Naive thymus-derived CD8-positive, alpha-beta T cell (primary cell): ENCODE measurements at places on chromosomes 2 and 18.

- no peak for DNase-seq
These were observed 121.4 kb downstream of the KIAA1328 start for GRCh38 chr18:36950282-36950681.

- no peak for DNase-seq
These were observed 39.2 kb downstream of the SCN1A start for GRCh38 chr2:166088634-166089033.

DNA sequence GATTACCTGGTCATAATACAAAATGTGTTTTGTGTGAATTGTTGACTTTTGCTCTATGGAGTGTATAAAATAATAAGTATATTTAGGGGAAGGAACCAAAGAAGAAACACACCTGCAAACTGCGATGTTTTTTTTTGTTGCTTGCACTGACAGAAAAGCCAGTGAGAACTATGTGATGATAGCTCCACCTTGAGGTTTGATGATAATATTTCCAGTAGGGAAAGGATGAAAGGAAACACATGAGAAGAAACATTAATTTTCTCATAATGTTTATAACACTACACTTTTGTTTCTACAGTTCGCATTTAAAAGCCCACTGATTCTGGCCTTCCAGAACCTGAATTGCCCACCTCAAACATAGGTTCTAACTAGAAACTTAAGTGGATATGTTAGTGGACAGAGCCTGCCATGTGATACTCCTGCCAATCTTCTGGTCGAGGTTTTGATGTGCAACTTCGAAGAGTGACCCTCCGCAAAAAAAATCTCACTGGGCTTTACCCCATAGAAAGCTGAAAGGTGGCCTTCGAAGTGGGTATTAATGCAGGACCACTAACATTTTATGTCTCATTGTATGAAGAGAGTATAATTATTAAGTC is 476.4 kb upstream of the SPHKAP start:
- DNase-seq = no peak

GRCh38 chr2:10184421-10184820 is 61.9 kb downstream of the RRM2 start:
- DNase-seq = no peak

DNA sequence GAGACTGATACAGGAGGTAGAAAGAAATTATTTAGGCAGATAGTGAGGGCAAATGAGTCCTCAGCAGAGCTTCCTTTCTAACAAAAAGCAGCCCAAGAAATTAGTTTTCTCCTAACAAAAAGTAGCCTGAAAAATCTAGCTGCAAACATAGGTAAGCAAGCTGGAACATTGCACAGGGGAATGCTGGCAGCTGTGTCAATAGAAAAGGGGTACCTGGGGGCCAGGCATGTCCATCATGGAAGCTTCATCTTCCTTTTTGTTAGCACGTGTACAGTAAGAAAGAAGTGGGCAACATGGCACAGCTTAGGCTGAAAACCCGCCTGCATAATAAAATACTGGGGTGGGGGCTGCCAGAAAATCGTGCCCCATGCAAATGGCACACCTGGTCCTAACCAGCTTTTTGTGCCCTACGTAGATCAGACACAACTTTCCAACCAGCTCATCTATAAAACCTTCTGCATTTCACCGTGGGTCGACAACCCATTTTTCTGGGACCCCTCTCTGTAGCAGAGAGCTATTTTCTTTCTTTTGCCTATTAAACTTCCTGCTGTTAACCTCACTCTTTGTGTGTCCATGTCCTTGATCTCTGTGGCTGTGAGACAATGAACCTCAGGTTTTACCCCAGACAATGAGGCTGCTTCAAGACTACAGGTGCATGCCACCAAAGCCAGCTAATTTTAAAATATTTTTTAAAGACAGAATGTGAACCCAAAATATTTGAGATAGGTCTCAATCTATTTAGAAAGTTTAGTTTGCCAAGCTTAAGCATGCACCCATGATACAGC is 6.6 kb upstream of the MTHFD2 start:
- no peak for DNase-seq

DNA sequence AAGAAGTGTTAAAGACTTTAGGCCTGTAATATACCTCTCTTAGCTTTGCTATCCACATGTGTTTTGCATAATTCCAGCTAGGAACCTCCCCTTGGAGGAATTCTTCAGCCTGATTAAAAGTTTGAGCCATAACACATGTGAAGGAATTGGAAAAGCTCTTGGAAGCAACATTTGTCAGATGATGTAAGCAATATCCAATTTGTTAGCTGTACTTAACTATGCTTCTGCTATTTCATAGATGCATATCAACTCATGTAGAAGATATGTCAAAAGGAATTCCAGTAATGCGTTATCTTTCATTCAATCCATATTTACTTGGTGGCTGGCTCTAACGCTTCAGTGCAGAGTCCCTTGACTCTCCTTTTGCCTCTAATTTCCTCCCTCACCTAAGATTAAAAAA is 46.2 kb downstream of the PKP4 start:
- no peak for DNase-seq

- DNase-seq = no peak
These were observed 59.9 kb downstream of the DYM start for GRCh38 chr18:49400398-49401072.

GRCh38 chr2:156077041-156077742 is 255.3 kb downstream of the NR4A2 start:
- no peak for DNase-seq

- no peak for DNase-seq
These were observed 450.1 kb downstream of the SLC4A3 start for GRCh38 chr2:220077488-220077887.

GRCh38 chr2:36702781-36703180 is 6.3 kb downstream of the VIT start:
- no peak for DNase-seq

DNA sequence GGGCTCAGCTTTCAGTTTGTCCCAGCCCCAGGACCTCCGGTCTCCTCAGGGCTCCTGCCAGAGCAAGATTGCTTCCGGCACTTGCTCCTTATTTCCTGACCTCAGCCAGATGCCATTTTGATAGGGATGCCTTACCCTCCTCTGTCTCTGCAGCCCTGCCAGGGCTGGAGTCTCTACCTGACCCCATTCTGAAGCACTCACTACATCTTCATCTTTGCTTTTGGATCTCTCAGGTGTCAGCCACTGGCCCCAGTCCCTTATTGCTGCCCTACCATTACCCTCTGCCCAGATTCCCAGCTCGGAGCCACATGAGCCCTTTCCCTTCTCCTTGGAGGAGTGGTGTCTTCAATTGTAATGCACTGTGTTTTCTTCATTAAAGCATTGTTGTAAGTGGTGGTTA is 17.1 kb downstream of the OSBPL6 start:
- DNase-seq = no peak

DNA sequence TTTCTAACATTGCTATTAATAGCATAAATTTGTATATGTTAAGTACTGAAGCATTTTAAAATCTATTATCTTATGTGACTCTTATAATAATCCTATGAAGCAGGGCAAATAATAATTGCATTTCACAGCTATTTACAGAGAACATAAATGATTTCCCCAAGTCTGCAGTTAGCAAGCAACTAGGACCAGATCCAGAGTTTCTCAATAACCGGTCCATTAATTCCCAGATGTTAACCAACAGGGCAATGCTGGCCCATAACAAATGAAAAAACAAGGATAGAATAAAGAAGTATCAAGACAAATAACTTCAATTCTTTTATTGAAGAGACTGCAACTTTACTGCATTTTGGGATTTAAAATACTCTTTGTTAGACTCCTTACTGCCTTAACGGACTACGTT is 91.7 kb upstream of the SPTBN1 start:
- DNase-seq = no peak

DNA sequence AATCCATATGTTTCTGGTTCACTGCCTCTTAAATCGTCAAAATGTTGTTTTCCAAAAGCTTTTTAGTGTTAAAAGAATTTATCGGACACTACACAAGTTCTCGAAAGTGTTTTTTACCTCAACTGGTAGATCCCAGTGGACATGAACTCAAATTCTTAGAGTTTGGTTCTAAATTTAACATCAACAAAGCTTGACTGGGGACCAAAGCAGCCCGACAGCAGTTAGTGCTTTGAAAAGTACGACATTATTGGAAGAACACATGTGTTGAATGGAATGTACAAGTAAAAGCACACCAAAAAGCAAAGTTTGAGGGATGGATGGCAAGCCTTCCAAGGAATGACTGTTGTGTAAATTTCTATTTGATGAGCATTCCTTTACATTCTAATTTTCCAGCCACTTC is 803.9 kb upstream of the POU3F3 start:
- DNase-seq = no peak

- DNase-seq = peak; percentile 42
These were observed 147.2 kb downstream of the DYSF start for GRCh38 chr2:71600555-71600954.

DNA sequence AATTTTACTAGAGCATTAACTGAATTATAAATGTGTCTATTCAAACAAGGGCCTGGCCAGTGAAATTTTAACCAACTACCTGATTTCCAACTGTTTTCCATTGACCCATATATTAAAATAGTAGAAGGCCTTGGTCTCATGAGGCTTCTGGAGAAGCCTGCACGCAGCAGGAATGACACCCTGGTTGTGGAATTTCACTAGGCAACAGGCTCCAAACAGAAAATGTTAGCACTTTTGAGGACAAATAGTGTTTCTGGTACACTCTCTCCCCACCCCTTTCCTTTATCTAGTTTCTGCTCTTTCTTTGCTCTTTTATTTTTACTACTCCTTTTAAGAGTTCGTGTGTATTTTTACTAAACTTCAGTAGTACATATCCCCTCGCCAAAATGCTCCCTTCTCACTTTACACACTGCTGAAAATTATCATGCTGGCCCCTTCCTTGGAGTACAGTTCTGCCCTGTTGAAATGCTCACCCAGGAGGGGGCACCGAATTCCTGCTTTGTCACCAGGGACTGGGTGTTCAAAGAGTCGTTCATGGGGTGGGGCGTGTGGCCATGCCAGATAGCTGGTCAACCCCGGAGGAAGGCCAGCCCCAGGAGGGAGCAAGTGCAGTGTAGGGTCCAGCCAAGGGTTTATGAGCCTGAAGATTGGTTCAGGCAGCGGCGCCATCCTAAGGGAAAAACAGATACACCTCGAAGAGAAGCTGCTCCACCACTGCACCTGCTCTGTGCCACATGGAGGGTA is 22.1 kb upstream of the COL6A3 start:
- no peak for DNase-seq

DNA sequence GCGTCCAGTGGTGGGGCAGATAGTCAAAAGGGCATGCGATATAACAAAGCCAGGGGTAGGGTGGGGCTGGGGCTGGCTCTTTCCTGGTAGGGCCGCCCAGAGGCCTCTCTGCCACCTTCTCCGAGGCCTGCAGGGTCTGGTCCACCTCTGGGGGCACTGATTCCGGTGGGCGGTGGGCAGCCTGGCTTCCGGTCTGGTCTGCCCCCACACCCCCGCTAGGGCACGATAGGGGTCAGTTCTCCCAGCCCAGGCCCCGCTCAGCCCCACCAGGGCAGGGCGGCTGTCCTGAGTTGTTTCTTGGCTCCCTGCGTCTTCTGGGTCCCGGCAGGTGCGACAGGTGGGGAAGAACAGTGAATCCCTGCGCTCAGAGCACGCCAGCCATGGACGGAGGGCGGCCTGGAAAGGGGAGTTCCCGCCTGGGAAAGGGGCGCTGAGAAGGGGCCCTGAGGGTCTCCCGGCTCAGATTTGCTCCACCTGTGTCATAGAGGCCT is 707 bp upstream of the ERFE start:
- no peak for DNase-seq

DNA sequence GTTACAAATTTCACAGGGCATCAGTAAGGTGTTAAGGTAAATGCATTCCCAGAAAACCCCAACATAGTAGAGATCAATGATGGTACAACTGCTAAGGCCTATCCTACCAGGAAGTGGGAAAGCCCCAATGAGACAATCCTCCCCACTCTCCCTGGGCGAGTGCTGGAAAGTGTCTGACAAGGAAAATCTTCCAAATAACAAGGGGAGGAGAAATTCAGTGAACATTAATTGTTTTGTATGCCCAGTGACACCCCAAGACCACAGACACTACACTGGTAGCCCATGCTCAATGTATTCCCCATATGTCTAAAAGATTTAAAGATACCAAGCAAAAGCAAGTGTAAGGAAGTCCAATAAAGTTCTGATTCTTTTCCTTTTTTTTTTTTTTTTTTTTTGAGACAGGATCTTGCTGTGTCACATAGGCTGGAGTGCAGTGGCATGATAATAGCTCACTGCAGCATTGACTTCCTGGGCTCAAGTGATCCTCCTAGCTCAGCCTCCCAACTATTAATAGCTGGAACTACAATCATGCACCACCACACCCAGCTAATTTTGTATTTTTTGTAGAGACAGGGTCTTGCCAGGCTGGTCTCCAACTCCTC is 24.7 kb downstream of the B4GALT6 start:
- no peak for DNase-seq

DNA sequence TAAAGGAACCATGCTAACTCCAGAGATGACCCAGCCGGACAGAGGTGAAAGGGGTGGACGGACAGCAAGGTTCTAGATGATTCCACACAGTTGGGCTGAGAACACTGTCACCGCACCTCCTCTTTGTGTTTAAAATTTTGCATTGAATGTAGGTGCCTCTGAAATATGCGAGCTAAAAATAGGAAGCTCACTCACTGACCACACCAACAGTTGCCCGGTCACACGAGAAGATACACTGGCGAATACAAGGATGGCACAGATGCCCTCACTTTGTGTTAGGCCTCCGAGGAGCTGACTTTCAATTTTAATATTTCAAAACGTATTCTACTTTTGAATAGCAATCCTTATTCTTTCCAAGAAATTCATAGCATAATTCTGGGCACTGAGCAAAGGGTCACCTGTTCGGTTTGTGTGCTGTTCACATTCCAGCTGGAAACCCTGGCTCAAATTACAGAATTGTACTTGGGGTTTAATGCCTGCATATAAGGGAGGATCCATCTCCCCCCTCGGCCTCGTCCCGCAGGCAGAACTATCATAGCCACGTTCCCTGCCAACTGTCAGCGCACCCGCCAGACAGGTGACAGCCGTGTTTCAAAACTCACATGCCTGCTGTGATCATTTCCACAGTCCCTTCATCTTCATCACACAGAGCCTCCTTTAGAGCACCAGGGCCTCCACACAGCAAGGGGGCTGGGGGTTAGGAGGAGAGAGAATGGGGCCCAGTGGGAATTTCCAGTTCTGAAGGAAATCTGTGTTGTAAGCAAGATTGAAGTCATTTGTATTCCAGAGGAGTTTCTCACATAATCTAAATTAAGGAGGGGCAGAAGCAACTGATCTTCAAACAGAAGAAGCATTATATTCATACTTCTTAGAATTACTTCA is 48.2 kb downstream of the ADI1 start:
- DNase-seq = no peak

DNA sequence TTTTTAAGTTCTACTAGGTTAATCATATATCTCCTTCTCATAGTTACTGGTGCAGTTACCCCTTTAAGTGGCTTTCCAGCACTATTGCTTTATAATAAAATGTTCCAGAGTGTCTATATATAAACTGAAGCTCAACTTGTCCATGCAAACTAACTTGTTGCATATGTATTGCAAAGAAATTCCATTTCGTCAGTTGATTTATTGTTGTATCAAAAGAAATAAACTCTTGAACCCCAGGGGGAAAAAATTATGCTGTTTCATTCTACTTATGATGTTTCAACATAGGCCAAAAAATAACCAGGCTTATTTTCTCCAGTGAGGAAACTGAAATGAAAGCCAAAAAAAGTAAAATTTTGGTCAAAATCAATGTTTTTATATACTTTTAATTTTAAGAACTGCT is 491.9 kb downstream of the NR4A2 start:
- no peak for DNase-seq

GRCh38 chr2:161994761-161995520 is 79.1 kb downstream of the DPP4 start:
- no peak for DNase-seq

GRCh38 chr2:46098621-46099062 is 198.6 kb upstream of the EPAS1 start:
- no peak for DNase-seq
